Activated CD4-positive, CD25-positive, alpha-beta regulatory T cell (primary cell): ENCODE measurements at places on chromosomes 1 and 21.

DNA sequence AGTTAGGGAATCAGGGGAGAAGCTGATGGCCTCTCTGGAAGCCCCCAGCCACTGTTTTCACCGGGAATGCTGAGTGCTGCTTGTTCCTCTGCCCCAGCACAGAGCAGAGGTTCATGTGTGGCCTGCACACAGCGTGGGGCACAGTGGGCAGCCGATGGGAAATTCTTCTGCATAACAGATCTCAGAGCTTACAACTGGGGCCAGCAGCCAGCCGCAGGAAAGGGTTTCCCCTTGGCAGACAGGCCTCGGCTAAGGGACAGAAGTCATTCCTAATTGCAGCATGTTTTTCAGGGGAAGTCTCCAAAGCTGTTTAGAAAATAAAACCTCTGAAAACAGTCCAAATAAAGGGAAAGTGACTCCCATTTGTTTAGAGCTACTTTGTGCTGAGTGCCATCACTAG lies 22.6 kb downstream of the HMGB4 start:
- no peak for DNase-seq

DNA sequence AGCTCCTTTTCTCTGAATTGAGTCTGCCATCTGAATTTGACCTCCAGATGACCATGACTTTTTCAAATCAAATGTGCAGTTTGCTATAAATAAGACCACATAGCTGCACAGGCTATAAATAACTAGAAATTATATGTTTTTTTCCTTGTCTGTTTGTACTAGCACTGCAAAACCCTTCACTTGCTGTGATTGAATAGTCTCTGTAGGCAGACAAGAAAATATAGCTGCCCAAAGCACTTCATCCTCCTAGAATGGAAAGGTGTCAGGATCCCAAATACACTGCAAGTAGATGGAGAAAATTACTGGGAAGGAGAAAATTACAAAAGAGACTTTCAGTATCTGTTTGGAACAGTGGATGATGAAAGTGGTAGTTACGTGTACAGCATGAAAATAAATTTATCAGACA lies 175.8 kb downstream of the APP start:
- DNase-seq = no peak

DNA sequence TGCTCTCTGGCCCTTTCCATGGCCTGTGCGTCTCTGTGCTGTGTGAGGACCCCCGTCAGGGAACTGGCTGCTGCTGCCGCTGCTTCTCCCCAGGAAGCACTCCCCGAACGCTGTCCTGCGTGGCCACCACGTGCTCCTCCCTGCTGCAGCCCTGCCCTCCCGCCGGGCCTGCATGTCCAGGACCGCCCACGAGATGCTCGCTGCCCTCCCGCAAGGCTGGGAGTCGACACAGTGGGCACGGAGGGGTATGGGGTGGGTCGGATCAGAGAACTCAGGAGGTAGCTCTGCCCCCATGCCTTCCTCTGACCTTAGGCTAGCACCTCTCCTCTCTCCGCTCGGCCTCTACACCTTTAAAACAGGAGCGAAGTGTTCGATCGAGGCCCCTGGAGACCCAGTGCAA lies 171.9 kb upstream of the AJAP1 start:
- no peak for DNase-seq

DNA sequence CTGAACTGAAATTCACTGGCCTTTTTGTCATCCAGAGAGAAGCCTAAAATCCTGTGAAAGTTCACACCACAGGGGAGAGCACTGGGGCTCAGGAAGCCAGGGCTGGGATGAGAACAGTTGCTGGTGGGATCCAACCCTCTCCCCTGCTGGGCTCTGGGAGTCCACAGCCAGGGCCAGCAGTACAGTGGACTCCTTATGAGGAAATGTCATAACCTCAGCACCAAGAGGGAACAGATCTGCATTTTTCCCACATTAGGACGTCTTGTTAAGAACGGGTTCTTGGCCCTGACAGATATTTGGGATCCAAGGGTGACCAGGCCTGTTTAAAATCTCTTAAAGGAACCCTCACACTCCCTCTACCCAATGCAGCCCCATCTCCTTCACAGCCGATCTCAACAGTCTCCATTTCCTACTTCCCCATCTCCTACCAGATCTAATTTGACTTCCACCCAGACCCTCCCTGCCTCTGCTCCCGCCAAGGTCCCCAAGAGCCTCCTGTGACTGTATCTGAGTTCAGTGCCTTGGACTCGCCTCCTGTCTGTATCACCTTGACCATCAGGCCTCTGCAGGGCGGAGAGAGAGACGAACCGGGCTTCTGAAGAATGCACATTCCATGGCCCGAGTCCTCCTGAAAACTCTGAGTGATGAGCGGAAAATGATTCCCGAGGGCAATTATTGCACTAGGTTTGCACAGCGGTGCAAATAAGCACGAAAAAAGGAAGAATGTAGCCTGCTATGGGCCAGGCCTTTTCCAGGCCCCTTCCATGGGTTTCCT lies 159.9 kb downstream of the TRABD2B start:
- DNase-seq = no peak

GRCh38 chr1:109573785-109574184 lies 25.4 kb downstream of the GNAI3 start:
- DNase-seq = no peak

GRCh38 chr1:204249736-204250427 lies 36.1 kb upstream of the GOLT1A start:
- no peak for DNase-seq

GRCh38 chr1:228283476-228284147 lies 75.8 kb downstream of the OBSCN start:
- DNase-seq = no peak

DNA sequence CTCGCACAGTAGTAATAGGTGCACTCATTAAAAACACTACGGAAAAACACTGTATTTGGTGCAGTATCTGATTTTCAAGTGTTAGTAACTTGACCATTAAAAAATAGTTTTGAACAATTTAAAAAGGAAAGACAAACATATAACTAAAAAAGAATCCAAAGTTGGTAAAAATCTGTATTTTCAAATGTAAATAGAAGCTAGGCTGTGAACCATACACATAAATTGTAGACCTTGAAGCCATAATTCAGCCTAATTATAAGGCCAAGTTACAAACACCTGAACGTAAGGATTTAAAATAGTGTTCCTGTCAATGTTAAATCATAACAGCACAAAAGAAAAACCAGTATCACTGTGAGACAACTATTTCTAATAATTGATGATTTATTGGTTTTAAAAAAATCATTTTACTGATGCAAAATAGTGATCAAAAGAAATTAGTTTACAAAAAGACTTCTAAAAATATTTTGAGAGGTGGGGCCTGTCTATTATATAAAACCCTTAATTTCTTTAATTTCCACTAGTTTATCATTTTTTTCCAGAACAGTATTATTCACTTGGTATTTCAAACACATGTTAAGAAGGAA lies 4.5 kb downstream of the IRF2BP2 start:
- DNase-seq = no peak

DNA sequence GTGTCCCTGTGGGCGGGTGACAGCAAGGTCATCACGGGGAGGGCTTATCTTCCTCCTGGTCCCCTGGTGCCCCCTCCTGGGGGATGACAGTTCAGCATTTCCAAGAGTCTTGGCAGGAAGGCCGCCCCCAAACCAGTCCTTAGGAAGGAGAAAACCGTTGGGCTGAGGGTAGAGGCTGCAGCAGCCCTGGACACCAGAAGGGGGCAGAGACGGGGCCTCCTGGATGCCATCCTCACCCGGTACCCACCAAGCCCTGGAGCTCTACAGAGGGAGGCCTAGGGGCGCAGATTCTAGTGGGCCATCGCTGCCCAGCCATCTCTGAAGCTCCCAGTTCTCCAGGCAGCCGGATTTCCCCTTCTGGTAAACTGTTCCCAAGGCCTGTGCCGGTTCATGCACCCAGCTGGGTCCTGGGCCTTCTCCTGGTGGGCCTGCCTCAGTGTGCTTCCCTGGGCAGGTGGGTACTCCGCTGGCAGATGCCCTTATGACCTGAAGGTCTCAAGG lies 14.8 kb upstream of the ZNF669 start:
- DNase-seq = peak; percentile 16

GRCh38 chr1:118992237-118992825 lies 4.2 kb upstream of the TBX15 start:
- no peak for DNase-seq

DNA sequence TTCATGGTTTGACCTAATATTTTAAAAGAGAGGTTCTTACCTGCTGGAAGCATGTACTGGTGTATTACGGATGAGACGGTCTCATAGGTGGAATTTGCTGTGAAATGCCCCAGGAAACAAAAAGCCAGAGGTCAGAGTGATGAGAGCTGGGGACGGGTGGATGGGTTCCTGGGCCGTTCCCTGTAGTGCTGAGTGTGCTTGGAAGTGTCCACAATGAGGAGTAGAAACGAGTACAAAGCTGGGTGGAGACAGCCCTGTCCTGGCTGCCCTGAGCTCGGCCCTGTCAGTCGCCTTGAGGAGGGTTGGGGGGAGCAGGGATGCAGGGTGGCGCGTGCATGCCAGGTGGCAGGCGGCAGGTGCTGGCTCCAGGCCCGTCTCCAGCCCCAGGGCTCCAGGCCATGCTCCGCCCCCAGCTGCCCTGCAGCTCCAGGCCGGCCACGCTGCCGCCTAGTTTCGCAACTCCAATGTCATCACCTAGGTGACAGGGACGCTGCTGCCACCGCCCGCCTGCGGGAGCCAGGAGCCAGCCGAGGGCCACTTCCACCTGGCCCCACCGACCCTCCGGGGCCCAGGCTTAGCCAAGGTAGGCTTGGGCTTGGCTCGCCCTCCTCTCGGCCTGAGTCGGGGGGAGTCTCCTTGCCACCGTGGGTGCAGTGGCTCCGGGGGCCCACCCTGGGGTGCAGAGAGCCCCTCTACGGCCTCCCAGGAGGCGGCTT lies 16.4 kb downstream of the TP73 start:
- no peak for DNase-seq

DNA sequence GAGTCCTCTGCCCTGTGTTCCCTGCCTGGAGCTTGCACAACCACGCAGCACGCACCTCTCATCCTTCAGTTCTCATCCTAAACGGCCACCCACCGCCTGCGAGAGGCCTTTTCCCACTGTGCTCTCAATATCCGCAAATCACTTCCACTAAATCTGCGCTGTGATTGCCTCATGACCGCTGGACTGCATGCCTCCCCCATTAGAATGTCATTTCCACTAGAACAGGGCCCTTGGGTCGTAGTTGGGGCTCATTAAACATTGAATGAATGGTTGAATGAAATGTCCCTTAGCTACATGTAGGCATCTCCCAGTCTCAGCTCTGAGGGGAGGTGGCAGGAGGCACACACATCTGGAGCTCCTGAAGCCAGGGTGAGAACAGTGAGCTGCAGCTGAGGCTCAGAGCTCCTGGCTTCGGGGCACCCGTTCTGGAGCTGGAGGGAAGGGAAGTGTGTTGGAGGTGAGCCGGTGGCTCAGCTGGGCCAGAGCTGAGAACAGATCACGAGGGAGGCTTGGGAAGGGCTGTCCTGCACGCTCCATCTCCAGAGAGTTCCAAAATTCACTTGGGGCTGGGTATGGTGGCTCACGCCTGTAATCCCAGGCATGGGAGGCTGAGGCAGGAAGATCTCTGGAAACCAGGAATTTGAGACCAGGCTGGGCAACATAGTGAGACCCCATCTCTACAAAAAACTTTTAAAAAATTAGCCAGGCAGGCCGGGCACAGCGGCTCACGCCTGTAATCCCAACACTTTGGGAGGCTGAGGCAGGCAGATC lies 30.4 kb downstream of the TMEM201 start:
- DNase-seq = no peak

- no peak for DNase-seq
Observed at GRCh38 chr1:93734999-93735398, 53.4 kb upstream of the BCAR3 start.

GRCh38 chr1:30990591-30990990 lies 74.9 kb downstream of the PUM1 start:
- DNase-seq = no peak

- no peak for DNase-seq
Observed at GRCh38 chr1:36522021-36522420, 39.3 kb upstream of the CSF3R start.

- no peak for DNase-seq
Observed at GRCh38 chr1:87202451-87202850, 126.2 kb upstream of the LMO4 start.

GRCh38 chr1:15803380-15803779 lies 4.1 kb downstream of the UQCRHL start:
- no peak for DNase-seq

DNA sequence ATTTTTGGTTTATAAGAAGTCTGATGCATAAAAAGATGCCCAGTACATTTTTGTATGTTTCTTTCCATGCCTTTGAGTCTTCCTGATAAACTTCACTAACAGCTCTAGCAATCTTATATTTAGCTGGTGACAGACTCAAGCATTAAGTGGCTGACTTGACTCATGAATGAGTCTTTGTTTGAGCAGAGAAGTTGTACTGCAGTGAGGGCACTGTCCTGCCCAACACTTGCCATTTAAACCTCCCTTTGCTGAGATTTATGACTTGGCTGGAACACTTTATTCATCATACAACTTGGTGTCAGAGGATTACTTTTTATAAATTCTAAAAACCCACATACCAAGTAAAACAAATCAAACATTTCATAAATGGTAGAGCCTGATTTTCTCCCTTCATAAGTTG lies 14.6 kb upstream of the CAMSAP2 start:
- DNase-seq = no peak

DNA sequence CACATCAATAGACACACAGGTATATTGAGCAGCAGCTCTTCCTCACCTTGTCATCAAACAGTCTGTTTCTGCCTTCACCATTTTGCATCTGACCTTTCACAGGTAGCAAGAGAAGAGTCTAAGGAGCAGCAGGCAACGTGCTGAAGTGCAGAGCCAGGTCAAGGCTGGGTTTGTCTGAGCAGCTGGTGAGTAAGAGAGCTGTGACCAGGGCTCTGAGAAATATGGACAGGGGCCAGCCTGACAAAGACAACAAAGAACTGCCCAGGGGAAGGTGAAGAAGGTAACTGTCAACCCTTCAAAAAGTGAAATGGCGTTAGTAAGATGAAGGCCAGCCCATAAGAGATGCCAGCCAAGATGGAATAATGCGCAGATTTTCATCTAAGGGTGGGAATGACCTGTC lies 58.9 kb upstream of the LRRC8D start:
- no peak for DNase-seq

- DNase-seq = no peak
Observed at GRCh38 chr1:218499011-218499691, 154.0 kb downstream of the TGFB2 start.

DNA sequence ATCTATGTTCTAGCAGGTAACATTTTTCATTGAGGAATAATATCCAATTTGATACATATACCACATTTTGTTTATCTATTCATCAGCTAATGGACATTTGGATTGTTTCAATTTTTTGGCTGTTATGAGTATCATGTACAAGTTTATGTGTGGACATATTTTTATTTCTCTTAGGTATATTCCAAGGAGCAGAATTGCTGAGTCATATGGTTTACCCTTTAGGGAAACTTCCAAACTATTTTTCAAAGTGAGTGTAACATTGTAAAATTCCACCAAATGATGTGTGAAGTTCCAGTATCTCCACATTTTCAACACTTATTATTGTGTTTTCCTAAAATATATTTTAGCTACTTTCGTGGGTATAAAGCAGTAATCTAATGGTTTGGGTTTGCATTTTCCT lies 1789.9 kb downstream of the MRPL39 start:
- DNase-seq = no peak
